ENCODE measurements at places on chromosomes 11 and 22.

DNA sequence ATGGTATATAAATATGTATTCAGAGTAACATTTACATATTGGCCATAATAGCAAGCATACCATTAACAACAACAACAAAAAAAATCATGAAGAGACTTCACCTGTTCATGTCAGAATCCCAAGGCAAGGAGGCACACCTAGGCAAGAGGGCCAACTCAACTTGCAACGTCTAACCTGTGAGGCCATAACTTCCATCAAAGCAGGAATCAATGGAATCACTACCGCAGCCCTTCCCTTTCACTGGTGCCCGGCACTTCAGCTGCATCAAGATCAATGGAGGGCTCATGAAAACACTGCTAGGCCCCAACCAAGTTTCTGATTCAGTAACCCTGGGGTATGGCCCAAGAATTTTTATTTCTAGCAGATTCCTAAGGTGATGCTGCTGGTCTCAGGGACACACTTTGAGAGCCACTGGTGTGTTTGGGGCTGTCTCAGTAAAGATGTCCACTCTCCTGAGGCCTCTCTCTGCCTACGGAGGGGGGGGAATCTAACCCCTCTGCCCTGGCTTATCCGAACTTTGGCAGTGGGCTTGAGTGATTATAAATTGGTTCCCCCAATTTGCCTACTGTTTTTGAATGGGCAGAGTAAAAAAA is 8.0 kb downstream of the ZFTA start:
- no peak for DNase-seq

DNA sequence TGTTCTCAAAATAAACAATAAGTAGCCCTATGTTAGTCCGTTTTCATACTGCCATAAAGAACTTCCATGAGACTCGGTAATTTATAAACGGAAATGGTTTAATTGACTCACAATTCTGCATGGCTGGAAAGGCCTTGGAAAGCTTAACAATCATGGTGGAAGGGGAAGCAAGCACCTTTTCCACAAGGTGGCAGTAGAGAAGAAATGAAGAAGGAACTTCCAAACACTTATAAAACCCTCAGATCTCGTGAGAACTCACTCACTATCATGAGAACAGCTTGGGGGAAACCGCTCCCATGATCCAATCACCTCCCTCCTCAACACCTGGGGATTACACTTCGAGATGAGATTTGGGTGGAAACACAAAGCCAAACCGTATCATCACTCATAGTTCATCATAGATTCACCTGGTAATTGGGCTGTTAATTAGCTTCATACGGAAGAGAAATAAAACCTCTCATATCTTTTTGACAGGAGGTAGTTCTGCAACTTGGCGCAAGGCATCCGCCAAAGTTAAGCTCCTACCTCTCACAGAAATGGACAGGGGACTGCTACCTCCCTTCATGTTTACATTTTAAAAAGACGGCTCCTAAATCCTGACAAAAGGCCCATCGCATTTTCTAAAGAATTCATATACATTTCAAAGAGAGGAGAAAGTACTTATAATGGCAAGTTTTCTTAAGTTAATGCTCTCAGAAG is 49.0 kb downstream of the MUC15 start:
- no peak for DNase-seq

DNA sequence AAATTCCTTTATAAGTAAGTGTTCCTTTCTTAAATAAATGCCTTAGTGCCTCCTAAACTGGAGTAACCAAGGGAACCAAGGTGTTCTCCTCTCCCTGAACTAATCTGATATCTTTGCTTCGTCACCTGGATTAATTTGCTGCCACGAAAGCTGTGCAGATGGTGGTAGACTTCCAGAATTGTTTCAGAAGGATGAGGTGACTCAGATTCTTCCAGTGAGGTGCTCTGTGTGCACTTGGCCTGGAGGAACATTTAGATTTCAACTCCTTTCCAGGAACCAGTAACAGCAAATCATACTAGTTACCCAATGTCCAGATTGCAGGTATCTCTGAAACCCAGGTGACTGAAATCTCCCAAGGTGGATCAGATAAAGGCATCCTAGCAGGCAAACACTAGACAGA is 181.9 kb downstream of the FAT3 start:
- no peak for DNase-seq

DNA sequence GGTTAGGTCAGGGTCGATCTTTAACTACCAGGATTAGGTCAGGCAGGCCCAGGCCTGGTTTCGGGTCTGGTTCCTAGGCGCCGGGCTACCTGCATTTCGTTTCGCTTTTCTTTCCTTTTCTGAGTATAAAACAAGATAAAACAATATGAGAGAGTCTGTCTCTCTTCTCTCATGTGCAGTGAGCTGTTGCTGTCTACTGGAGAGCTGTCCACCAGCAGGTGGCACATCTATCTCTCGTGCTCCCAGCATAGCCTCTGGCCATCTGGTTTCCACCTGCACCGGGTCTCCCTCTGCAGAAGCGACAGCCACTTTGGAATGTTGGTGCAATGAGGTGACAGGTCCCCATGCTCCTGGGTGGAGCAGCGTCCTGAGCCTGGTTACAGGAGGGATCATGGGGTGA is 27.6 kb downstream of the RIBC2 start:
- peak; percentile 53 for DNase-seq

GRCh38 chr22:42877597-42878340 is 20.7 kb upstream of the ARFGAP3 start:
- no peak for DNase-seq

DNA sequence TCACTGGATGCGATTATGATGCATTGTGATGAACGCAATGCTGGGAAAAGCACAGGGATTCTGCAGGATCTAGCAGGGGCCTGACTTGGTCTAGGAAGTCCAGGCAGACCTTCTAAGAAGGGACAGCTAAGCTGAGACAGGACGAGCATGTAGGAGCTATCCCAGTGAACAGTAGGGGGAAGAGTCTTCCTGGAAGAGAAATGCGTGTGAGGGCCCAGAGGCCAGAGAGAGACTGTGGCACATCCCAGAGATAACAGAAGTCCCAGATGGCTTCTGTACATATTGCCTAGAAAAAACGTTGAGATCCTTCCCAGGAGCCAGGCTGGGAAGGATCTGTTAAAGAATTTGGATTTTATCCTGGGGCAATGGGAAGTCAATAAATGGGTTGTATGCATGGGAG is 24.6 kb downstream of the RCN1 start:
- no peak for DNase-seq

GRCh38 chr11:83272627-83273026 is 13.5 kb downstream of the CCDC90B start:
- DNase-seq, result no peak

- DNase-seq, result peak; percentile 94
These were observed at the start of gene DDX17 for GRCh38 chr22:38506118-38506962. Gene DDX17, minus strand, starts transcription at chr22:38506311.

DNA sequence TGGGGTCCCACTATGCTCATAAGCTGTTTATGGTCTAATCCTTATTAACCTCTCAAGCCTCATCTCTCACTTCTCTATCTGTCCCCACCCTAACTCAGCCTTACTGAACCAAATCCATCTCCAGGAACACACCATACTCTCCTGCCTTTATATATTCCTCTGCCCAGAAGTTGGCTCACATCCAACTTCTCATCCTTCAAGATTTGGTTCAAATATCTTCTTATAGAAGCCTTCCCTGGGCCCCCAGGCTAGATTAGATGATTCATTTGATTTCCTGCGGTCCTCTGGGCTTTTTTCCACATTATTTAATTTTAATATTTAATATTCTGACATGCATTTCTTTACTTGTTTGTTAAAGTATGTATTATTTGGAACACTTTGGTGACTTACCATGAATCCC is 23.2 kb downstream of the MEI1 start:
- DNase-seq, result no peak

DNA sequence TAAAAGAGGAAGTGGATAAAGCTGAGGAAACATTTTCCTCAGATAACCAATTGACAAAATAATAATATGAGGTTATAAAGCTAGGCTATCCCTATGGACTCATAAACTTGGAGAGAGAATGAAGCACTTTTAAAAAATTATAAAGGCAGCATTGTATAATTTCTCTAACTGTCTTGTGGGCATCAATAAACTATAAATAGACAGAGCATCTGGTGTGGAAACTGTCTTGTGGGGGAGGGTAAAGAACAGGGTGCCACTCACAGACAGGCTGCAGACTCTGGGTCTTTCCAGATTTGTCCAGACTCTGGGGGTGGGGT is 333.5 kb downstream of the BUD13 start:
- no peak for DNase-seq

GRCh38 chr11:122808478-122808869 is 29.8 kb upstream of the CRTAM start:
- DNase-seq, result no peak

- DNase-seq, result no peak
These were observed 23.5 kb upstream of the BLID start for GRCh38 chr11:122139595-122139866.

DNA sequence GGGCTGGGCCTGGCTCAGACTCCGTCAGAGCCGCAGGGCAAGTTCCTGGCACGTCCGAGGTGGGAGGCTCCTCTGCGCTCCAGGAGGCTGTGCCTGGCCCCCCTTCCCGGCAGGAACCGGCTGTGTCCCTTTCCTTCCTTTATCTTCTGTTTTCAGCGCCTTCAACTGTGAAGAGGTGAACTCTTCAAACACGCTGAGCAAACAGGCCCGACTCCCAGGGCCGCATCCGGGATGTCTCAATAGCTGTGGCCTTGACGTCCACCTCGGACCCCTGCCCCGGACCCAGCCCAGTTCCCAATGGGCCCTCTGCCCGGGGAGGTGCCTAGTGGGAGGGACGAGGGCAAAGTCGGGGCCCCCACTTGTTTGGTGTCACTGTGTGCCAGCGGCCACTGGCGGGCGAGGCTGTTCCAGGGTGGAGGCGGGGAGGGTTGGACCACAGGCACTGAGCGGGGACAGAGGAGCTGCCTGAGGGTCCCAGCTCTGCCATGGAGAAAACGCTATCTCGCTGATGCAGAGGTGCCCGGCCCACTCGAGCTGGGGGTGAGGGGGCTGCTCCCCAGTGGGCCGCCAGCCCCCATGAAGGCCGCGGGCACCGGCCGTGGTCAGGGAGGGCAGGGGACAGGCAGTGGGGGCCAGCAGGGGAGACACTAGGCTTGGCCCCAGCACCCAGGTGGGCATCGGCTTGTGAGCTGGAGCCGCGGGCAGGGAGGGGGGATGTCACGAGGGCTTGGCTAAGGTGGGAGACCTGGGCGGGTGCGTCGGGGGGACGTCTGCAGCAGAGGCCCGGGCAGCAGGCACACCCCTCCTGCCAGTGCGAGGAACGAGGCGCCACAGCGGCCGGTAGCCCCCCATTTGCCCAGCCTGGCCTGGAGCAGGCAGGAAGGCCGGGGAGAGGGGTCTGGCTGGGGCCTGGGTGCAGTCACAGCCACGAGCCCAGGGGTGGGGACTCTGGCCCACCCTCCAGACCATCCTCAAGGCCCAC is 2.7 kb upstream of the MUC5B start:
- peak; percentile 3 for DNase-seq

DNA sequence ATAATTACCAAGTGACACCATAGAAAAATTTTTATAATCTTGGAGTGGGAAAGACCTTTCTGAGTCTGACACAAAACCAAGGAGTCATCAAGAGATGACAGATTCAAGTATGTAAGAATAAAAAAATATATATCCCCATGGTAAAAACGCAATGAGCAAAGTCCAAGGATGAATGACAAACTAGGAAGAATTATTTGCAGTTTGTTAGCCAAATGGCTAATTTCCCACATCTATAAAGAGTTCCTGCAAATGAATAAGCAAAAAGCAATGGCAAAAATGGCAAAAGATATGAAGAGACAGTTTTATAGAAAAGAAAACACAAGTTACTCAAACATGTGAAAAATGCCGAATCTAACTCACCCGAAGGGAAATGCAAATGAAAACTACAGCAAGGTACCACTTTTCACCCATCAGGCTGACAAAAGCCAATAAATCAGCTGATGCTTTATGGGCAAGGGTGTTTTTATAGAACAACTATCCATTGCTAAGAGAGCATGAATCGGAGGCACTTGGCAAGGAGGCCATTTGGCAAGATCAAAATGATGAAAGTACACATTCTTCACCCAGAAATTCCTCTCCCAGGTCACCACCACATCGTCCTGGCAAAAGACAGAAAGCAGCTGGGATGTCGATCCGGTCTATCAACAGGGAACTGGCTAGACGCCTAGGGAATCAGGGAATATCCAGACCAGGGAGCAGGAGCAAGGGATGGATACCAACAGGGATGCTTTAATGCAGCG is 21.1 kb upstream of the KLHL35 start:
- DNase-seq, result no peak

Data from nephron progenitor cell (in vitro differentiated cells).